ENCODE measurements at places on chromosomes 11 and 22.
A peak's percentile ranks its signal among the peaks of the same experiment; 100 is the strongest.

- no peak for DNase-seq
These were observed 1032.7 kb upstream of the TENM4 start for GRCh38 chr11:80473562-80473961.

- DNase-seq: no peak
These were observed 28.9 kb downstream of the MCHR1 start for GRCh38 chr22:40708177-40708576.

GRCh38 chr11:21072558-21072957 lies 403.2 kb downstream of the NELL1 start:
- DNase-seq: no peak

DNA sequence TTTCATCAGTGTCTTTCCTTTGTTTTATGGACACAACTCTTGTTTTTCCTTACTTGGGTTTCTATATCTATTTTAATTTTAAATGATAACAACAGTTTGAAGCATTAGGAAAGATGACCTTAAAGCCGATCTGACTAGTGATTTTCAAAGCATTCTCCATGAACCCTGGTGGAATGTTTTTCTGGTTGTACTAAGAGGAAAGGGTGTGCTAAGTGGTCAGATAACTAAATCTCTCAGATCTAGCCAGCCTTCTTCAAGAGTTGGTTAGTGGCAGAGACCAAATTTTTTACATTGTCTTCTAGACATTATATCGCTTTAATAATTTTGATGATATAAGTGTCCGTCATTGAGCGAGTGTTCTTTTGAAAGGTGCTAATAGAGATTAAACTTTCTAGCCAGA lies 134.4 kb downstream of the METTL15 start:
- no peak for DNase-seq

DNA sequence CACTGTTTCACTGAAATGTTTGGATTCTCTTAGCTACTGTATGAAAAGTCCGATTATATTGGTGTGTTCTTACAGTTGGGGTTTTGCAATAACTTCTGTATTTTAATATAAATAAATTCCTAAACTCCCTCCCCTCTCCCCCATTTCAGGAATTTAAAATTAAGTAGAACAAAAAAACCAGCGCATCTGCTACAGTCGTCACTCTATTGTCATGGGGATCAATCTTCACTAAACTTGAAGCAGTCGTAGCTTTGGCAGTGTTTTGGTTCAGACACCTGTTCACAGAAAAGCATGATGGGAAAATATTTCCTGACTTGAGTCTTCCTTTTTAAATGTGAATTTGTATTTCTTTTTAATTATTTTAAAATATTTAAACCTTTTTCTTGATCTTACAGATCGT lies 9.4 kb downstream of the PIWIL3 start:
- DNase-seq: no peak

- DNase-seq: peak; percentile 67
These were observed 21.9 kb downstream of the IGSF9B start for GRCh38 chr11:133934599-133935550.

DNA sequence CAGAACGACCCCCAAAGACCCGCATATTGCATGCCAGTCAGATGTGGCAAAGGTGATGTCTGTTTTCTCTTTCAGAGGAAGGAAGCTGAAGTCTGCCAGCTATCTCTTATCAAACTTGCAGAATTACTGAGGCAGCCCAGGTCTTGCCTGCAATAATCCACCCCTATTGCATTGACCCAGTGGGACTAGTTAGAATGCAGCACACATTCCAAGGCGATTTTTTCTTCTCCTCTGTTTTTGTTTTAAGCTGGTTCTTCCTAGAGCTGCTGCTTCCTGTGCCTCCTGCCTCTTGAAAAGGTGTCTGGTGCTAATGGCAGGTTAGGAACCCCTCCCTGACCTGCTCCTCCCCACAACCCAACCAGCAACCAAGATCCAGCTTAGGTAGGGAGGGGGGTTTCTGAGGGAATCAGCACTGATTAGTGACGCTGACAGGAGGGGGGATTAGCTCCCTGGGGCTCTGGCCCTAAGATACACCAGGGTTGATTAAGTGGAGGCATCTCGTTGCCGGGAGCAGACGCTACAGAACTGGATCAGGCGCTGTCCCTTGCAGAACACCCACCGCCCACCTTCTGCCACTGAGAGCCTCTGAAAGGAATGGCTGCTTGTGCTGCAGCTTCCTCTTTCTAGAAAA lies 2.8 kb downstream of the NTM start:
- no peak for DNase-seq
